ENCODE measurements at places on chromosomes 6 and 20.

DNA sequence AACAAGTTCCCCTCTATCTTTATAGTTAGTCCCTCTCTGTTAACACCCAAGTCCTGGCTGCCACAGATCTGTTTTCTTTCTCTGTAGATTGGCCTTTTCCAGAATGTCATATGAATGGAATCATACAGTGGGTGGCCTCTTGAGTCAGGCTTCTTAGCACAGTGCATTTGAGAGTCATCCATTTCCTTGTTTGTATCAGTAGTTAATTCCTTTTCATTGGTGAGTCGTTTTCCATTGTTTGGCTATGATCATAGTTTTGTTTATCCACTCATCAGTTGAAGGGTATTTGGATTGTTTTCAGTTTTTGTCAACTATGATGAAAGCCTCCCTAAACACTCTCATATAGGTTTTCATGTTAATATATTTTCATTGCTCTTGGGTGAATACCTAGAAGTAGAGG, 248.3 kb downstream of the ARID1B start:
- no peak for DNase-seq

GRCh38 chr6:121865811-121866210, 430.4 kb downstream of the GJA1 start:
- DNase-seq = no peak

DNA sequence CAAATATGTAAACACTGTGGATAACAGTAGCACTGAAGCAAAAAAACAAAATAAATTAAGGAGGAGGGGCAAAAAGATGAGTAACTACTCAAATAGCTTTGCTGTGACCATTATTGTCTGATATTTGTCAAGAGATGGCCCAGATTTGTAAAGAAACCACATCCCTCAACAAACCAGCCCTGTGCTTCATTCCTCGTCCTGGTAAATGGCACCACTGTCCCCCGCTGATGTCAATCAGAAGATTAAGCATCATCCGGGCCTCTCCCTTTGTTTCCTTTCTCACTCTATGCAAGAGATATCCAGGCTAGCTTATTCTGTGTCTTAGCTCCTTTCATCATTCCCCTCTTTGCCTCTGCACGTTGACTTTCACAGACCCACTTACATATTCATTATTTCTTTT, 259.0 kb downstream of the SYNE1 start:
- no peak for DNase-seq

- no peak for DNase-seq
Observed at GRCh38 chr6:76240092-76240491, 167.6 kb upstream of the IMPG1 start.

- no peak for DNase-seq
Observed at GRCh38 chr6:1310628-1311399, 1.1 kb upstream of the FOXQ1 start.

GRCh38 chr20:33362898-33363297, 38.4 kb downstream of the CDK5RAP1 start:
- DNase-seq = no peak

GRCh38 chr20:11076434-11077105, 402.8 kb upstream of the JAG1 start:
- no peak for DNase-seq

DNA sequence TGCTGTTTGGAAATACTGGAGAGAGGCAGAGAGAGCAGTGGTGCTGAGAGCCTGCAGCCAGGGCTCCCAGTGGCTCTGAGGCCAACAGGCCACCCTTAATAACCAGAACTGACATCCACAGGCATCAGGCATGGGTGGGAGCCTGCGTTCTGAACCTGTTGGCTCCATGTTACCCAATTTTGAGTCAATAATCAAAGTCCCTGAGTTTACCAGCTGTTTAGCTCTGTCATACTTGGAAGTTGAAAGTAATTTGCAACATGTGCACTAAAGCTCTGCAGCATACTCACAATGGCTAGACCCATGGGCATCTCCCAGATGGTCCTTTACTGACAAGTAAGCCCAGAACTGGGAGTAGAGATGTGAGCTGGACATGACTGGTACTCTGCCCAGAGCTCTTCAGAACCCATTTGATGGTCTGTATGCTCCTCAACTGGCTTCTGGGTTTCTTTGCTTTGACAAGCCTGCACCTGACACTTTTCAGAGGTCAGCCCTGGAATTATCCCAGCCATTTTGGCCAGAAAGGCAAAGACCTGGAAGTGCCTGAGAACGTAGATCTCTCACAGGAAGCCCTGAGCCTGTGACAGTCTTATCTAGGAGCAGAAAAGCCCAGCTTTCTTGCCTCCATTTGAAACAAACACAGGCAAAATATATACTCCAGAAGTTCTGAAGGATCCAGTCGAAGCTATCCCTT, 122.4 kb upstream of the CITED2 start:
- no peak for DNase-seq

GRCh38 chr6:11025921-11026635, 18.0 kb downstream of the ELOVL2 start:
- no peak for DNase-seq

DNA sequence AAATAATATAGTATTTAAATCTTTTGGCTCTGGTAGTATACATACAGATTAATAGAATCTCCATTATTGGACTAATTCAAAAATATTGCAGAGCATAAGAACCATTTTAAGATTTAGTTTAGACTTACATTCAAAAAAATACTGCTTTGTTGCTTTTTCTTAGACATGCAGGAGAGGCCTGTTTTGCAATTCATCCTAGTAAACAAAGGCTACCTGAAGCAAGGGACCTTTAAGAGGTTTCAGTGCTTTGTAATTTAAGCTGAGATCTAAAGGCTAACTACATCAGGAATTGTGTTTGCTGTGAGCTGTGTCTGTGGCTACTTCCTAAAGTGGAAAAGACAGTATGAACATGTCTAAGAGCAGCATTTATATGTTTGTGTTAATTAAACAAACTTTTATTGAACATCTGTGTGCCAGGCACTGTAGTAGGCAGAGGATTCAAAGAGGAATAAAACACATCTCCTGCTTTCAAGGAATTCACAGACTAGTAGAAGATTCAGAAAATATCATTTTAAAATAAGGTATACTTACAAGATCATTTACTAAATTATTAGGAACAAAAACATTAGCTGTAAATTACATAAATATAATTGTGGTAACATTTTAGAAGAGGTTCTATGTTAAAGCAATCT, 29.1 kb upstream of the CALHM6 start:
- DNase-seq = no peak

- DNase-seq = no peak
Observed at GRCh38 chr6:89351671-89352277, 748 bp downstream of the UBE2J1 start.

- DNase-seq = no peak
Observed at GRCh38 chr6:15930207-15930606, 198.7 kb upstream of the MYLIP start.

DNA sequence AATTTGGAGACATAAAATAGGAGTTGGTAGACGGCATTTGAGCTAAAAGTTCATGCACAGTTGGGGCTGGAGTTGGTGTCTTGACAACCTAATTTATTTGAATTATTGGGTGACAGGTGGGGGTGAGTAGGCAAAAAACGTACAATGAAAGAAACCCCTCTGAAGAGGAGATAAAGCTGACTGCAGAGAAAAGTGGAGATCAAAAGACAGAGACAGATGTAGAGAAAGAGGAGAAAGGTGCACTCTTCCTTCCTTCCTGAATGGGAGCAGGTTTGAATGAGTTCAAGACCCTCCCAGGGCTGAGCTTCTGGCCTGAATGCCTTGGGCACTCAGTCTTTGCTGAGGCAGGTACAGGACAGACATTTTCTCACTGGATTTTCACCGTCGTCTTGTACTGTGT, 284.3 kb downstream of the DHX35 start:
- DNase-seq = no peak

DNA sequence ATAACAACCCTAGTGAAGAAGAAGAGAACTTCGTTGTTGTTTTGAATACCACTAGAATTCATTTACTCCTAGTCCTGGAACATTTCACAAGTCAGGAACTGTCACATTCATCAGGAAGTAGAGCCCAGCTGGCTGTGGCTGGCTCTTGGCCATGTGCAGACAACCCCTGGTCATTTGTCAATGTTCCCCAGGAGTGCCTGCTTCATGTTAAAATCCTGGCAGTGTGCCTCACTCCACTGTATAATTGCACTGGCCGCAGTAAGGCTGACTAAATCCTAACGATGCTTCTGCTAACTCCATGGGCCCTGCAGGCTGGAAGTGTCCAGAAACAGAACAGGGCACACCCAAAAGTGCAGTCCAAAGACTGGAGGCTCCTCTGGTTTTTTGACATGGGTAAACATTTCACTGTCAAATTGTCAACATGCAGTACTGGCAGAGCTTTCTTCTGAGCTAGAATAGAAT, 41.5 kb upstream of the ADGRF1 start:
- no peak for DNase-seq

- no peak for DNase-seq
Observed at GRCh38 chr6:42333612-42334011, 116.0 kb upstream of the MRPS10 start.

- no peak for DNase-seq
Observed at GRCh38 chr20:22531056-22531615, 53.2 kb downstream of the FOXA2 start.

DNA sequence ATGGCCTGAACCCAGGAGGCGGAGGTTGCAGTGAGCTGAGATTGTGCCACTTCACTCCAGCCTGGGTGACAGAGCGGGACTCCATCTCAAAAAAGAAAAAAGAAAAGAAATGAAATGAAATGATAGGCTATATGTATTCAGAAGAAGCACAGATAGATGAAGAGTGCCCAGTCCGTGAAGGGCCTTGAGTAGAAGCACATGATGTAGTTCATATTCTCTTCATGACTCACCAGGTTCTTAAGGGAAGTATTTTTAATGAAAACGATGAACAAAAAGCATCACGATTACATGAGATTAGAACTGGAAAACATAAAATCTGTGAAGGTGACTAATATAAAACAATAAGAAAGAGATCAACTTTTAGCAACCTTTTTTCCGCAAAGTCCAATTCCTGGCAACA, 29.8 kb downstream of the TPD52L1 start:
- DNase-seq = no peak

DNA sequence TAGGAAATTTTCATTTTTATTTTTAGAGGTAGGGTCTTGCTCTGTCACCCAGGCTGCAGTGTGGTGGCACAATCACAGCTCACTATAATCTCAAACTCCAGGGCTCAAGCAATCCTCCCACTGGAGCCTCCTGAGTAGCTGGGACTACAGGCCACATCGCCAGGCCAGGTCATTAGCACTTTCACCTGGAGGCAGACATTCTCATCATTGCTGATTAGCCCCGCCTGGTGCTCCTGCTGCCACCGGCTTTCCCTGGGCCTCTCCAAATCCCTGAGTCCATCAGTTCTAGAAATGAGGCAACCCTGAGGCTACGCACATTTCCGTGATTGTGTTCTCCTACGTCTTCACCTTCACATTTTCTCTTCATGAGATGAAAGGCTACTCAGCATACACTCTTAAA, 607.7 kb upstream of the NRSN1 start:
- DNase-seq = no peak

DNA sequence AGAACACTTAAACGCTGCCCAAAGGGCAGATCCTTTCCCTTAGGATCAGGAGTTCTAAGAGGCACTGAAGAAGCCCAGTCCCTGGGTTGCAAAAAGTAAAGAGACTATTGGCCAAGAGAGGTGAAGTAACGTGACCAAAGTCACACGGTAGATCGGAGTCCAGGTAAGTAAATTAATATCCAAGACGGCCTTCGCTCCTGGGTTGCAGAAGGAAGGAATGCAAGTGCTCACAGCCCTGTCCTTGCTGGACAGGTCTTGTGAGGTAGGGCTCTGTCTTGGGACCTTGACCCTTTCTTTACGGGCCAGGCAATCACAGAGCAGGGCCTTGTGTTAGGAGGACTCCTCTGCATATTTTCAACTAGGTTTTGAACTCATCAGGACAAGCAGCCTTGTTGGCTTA, 243.7 kb upstream of the PDE10A start:
- DNase-seq = no peak

GRCh38 chr20:44572551-44573500, 9.6 kb upstream of the PKIG start:
- no peak for DNase-seq

DNA sequence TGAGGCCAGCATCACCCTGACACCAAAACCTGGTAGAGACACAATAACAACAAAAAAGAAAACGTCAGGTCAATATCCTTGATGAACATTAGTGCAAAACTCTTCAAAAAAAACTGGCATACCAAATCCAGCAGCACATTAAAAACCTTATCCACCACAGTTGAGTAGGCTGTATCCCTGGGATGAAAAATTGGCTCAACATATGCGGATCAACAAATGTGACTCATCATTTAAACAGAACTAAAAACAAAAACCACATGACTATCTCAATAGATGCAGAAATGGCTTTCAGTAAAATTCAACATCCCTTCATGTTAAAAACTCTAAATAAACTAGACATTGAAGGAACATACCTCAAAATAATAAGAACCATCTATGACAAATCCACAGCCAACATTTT, 59.6 kb upstream of the PHIP start:
- DNase-seq = no peak

- DNase-seq = no peak
Observed at GRCh38 chr6:159431750-159432149, 261.3 kb downstream of the SOD2 start.

GRCh38 chr6:45587229-45588060, 209.7 kb upstream of the SUPT3H start:
- no peak for DNase-seq

GRCh38 chr6:43428874-43429273, 1.5 kb downstream of the ABCC10 start:
- no peak for DNase-seq

- no peak for DNase-seq
Observed at GRCh38 chr6:52502306-52503029, 74.4 kb downstream of the TRAM2 start.

- DNase-seq = no peak
Observed at GRCh38 chr6:106612671-106613416, 16.5 kb downstream of the RTN4IP1 start.

DNA sequence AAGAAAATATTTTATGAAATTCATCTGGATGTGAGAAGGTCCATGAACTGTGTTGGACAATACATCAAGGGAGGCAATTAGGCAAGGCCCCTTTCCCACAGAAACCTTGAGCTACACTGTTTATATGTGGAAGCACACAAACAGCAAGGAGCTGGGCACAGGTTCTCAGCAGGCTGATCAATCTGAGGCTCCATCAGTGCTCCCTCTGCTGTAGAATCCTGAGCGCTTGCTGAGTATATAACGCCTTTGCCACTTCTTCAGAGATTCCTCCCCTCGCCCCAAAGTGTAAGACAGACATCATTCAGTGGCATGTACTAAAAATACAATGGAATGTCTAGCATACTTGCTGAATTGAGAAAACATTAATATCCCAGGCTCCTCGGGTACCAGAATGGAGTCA, 146.9 kb downstream of the PRKN start:
- DNase-seq = no peak

GRCh38 chr20:62584671-62585460, 57.4 kb upstream of the SLCO4A1 start:
- DNase-seq = no peak

- DNase-seq = no peak
Observed at GRCh38 chr6:124928851-124929250, 33.4 kb upstream of the RNF217 start.

DNA sequence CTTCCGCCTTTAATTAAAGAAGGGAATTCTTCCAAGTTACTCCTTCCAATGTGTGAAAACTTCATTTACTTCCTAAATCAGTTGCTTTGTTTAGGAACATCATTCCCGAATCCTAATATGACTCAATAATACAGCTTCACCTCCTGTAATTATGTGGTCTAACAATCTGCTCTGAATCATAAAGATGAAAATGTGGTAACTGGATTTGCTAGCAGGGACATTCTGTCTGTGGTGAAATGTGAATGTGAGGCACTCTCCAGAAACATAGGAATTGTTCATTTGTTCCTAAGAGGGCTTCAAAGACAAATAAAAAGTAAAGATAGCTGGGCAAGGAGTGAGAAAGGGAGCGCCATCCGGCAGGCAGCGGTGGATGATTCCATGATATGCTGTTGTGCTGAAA, 678.1 kb downstream of the KIF16B start:
- DNase-seq = no peak

GRCh38 chr20:36543184-36544133, 2.1 kb downstream of the MYL9 start:
- no peak for DNase-seq
